Stomach (tissue), 19 donors: ENCODE measurements at places on chromosomes 4 and X. TPM values are rescaled to one million over a fixed set of nuclear protein-coding genes. Genes with fewer than 3 reads are reported as not detected.

- DNase-seq = no peak
- H3K36me3 ChIP-seq = peaks cover 9% of the 10 kb centered on the region
- no peak overlapping the region for H3K27ac ChIP-seq
- no peaks in the 10 kb centered on the region for H3K4me1 ChIP-seq
- no peak overlapping the region for H3K4me3 ChIP-seq
Observed at GRCh38 chr4:150462743-150463142, 119.2 kb upstream of the MAB21L2 start.

- H3K27me3 ChIP-seq = no peaks in the 10 kb centered on the region
- no peak overlapping the region for H3K27ac ChIP-seq
- no peak overlapping the region for H3K4me3 ChIP-seq
Observed at GRCh38 chr4:111274486-111274885, 651.6 kb upstream of the PITX2 start.

GRCh38 chr4:136706942-136707341, 825.4 kb downstream of the PCDH18 start:
- DNase-seq = no peak
- H3K27me3 ChIP-seq = no peaks in the 10 kb centered on the region
- H3K36me3 ChIP-seq = no peaks in the 10 kb centered on the region
- no peak overlapping the region for H3K4me3 ChIP-seq
- H3K4me1 ChIP-seq = no peaks in the 10 kb centered on the region

DNA sequence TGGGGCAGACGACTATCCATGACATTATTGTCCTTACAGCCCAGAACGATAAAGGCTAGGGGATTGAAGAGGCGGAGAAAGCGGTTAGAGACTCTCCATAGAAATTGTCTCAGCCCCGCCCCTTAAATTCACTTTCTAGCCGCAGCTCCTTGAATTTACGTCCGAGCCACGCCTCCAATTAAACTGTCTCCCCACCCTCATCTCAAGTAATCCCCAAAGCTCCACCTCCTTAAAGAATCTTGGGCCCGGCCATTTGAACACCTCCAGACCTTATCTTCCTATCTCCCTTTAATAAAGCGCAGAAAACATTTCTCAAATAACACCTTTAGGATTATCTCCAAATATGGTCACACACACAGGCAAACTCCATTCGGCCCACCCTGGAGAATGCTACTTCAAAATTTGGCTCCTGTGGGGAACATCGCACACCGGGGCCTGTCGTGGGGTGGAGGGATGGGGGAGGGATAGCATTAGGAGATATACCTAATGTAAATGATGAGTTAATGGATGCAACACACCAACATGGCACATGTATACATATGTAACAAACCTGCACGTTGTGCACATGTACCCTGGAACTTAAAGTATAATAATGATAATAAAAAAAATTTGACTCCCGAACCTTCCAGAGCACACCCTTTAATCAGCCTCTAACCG, 7.2 kb upstream of the MAGIX start:
- no peaks in the 10 kb centered on the region for H3K4me1 ChIP-seq
- no peaks in the 10 kb centered on the region for H3K27me3 ChIP-seq
- peak overlapping the region; percentile 92 for H3K27ac ChIP-seq

DNA sequence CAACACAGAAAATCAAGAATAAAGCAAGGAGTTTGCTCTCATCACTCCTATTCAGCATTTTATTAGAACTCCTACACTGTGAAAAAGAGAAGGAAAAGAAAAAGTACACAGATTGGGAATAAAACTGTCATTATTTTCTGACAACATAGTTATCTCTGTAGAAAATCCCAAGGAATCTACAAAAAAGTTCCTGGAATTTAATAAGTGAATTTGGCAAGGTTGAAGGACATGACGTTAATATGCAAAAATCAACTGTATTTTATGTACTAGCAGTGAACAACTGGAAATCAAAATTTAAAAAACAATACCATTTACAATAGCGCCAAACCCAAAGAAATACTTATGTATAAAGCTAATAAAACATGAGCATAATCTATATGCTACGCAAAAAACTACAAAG, 26.3 kb downstream of the CHIC2 start:
- peaks cover 35% of the 10 kb centered on the region for H3K36me3 ChIP-seq
- no peak overlapping the region for H3K4me3 ChIP-seq
- no peak overlapping the region for H3K27ac ChIP-seq

GRCh38 chr4:77199276-77199675, 42.3 kb downstream of the CCNG2 start:
- DNase-seq = no peak
- H3K4me3 ChIP-seq = no peak overlapping the region
- peaks cover 6% of the 10 kb centered on the region for H3K4me1 ChIP-seq
- H3K27ac ChIP-seq = no peak overlapping the region
- no peaks in the 10 kb centered on the region for H3K36me3 ChIP-seq

GRCh38 chrX:141879616-141880015, 24.1 kb upstream of the MAGEC1 start:
- no peak for DNase-seq
- no peaks in the 10 kb centered on the region for H3K36me3 ChIP-seq
- H3K4me1 ChIP-seq = no peaks in the 10 kb centered on the region
- no peak overlapping the region for H3K27ac ChIP-seq

GRCh38 chrX:13047759-13048158, 3.3 kb upstream of the FAM9C start:
- H3K27ac ChIP-seq = no peak overlapping the region
- H3K4me1 ChIP-seq = no peaks in the 10 kb centered on the region
- DNase-seq = no peak
- H3K4me3 ChIP-seq = no peak overlapping the region
- no peaks in the 10 kb centered on the region for H3K27me3 ChIP-seq

DNA sequence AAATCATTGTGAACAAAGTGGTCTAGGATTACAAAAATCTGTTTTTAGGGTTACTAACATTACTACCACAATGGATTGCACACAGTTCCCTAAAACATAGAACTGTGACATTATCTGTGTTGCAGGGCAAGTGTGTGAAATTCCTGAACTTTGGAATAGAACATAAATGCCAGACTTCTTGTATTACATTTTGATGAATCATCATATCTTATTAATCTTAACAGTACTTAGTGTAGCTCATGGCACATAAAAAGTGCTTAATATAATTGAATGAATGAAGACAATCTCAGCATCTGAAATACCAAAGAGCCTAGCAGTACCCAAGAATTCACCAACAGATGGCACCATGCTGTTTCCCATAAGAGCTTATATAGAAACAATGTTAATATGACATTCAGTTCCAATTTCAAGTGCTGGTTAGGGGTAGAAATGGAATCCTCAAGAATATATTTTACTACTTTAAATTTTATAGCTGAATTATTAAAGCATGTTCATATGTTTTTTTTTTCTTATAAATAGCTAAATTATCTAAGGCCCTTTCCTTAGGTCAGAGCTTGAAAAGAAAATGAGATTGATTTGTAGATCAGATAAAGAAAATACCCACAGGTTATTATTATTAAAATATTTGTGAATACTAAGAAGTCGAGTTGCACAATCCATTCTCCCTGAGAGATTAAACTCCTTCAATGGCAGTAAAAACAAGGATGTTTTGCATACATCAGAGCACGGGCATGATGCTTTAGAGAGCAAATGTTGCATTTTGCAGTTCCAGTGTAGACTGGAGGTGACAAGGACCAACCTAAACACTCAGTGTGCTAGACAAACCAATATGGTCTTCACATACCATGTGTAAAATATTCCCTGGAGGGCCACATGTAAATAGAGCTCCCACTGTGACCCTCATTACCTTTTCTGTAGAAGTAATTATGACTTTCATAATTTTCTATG, 25.7 kb upstream of the SHISA3 start:
- H3K4me3 ChIP-seq = no peak overlapping the region
- DNase-seq = no peak
- H3K4me1 ChIP-seq = no peaks in the 10 kb centered on the region

DNA sequence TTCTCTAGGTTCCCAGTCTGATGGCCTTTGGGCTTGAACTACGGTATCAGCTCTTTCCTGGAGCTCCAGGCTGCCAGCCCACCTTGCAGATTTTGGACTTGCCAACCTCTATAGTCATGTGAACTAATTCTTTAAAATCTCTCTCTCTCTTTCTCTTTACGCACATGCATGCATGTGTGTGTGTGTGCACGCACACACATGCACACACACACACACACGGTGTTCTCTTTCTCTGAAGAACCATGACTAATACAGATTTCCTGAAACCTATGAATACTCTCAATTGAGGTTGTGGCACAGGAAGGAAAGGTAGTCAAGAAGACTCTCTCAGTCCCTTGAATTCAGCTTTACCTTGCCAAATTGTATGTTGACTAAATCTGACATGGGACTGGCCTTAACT, 6.2 kb upstream of the ZCCHC13 start:
- H3K36me3 ChIP-seq = no peaks in the 10 kb centered on the region
- H3K4me1 ChIP-seq = no peaks in the 10 kb centered on the region
- no peak overlapping the region for H3K27ac ChIP-seq
- no peak for DNase-seq
- H3K4me3 ChIP-seq = no peak overlapping the region

DNA sequence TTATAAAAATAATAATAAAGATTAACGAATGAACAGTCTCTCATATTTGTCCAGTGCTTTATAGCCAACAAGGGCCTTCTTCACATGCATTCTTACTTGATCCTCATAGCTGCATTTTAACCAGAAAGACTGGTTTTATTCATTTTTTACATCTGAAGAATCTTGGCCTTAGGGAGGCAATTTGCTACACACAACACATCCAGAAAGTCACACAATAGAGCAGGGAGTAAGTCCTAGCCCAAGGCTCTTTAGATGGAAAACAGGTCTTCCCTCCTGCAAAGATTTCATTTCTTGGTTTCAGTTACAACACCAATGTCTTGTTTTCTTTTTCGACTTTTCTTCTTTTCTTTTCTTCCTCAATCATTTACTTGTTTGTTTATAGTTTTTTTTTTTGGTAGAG, 13.0 kb upstream of the C1GALT1C1 start:
- no peaks in the 10 kb centered on the region for H3K4me1 ChIP-seq
- no peaks in the 10 kb centered on the region for H3K36me3 ChIP-seq
- H3K4me3 ChIP-seq = no peak overlapping the region
- no peak for DNase-seq
- H3K27ac ChIP-seq = no peak overlapping the region
- H3K27me3 ChIP-seq = no peaks in the 10 kb centered on the region

DNA sequence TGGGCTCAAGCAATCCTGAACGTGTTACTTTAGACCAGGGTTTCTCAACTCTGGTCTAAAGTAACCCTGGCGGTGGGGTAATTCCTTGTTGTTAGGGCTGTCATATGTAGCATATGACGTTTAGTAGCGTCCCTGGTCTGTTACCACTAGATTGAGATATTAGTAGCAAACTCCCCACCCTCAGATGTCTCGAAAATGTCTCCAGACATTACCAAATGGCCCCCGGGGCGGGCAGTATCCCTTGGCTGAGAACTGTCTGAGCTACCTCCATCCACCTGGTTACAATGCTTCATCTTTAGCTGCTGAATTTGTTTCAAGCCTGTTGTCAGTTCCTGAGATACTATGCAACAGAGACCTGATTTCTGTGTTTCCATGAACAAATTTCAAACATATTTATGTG, 56.7 kb downstream of the CLDN34 start:
- no peak overlapping the region for H3K4me3 ChIP-seq
- H3K36me3 ChIP-seq = no peaks in the 10 kb centered on the region
- no peaks in the 10 kb centered on the region for H3K4me1 ChIP-seq
- no peak for DNase-seq
- H3K27ac ChIP-seq = no peak overlapping the region
- no peaks in the 10 kb centered on the region for H3K27me3 ChIP-seq

DNA sequence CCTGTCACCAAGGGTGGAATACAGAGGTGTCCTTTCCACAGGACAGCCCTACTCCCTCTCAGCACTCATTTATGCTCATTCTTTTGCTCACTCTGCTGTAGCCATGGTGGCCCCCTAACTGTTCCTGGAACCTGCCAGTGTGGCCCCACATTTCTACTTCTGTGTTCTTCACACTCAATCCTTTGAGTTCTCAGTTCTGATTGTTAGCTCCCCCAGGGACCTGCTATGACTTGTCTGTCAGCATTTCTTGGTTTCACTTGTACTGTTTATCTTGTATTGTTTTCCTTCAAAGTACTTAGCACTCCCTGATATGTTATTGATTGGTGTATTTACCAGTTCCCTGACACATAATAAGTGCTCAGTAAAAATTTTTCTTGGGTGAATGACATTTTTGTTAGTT, 14.9 kb downstream of the VBP1 start:
- H3K36me3 ChIP-seq = peaks cover 4% of the 10 kb centered on the region
- H3K4me3 ChIP-seq = no peak overlapping the region
- no peak overlapping the region for H3K27ac ChIP-seq
- no peaks in the 10 kb centered on the region for H3K27me3 ChIP-seq

DNA sequence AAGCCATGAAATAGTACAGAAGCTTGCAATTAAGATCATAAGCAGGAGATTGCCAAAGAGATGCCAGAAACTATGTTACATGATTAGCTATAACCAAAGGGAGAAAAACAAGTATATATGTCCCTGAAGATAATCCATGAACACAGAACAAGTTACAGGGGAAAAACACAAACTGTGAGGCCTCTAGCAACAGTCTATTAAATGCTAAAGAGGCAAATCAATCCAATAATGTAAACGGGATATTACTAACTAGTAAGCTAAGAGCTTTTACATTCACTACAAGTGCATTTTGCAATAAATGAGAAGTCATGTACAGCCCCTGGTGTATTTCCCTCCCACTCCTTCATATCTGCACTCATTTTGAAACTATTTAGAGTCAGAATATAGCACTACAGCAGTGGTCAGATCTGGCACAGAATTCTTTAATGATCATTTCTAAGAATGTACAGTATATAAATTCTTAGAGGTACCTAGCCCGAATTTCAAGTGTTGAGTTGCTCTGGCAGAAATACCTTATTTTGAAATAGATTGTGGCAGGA, 449.8 kb upstream of the SMIM31 start:
- no peaks in the 10 kb centered on the region for H3K4me1 ChIP-seq
- peak; percentile 1 for DNase-seq
- H3K27me3 ChIP-seq = no peaks in the 10 kb centered on the region
- H3K36me3 ChIP-seq = no peaks in the 10 kb centered on the region

GRCh38 chr4:76960014-76960413, 10.5 kb downstream of the SEPTIN11 start:
- H3K36me3 ChIP-seq = no peaks in the 10 kb centered on the region
- DNase-seq = peak; percentile 69
- no peak overlapping the region for H3K4me3 ChIP-seq
- peak overlapping the region; percentile 4 for H3K27ac ChIP-seq

DNA sequence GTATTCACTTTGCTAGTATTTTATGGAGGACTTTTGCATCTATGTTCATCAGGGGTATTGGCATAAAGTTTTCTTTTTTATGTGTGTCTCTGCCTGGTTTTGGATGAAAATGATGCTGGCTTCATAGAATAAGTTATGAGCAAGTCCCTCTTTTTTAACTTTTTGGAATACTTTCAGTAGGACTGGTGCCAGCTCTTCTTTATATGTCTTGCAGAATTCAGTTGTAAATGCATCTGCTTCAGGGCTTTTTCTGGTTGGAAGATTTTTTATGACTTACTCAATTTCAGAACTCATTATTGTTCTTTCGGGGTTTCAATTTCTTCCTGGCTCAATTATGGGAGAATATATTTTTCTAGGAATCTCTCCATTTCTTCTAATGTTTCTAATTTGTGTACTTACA, 9.1 kb upstream of the CSN2 start:
- no peaks in the 10 kb centered on the region for H3K4me1 ChIP-seq
- no peak overlapping the region for H3K4me3 ChIP-seq
- no peaks in the 10 kb centered on the region for H3K36me3 ChIP-seq
- H3K27ac ChIP-seq = no peak overlapping the region
- DNase-seq = no peak

GRCh38 chr4:48127682-48128404, 6.2 kb downstream of the TXK start:
- no peaks in the 10 kb centered on the region for H3K27me3 ChIP-seq
- H3K36me3 ChIP-seq = no peaks in the 10 kb centered on the region
- peaks cover 29% of the 10 kb centered on the region for H3K4me1 ChIP-seq
- H3K4me3 ChIP-seq = no peak overlapping the region

The PNCK gene
- total RNA-seq = 8.0 TPM

The IGFBP7 gene
- 188 TPM for total RNA-seq

The COX7B2 gene
- total RNA-seq = not detected
